Endodermal cell (in vitro differentiated cells): ENCODE measurements at places on chromosomes 11 and 22. TPM values are rescaled to one million over a fixed set of nuclear protein-coding genes. Genes with fewer than 3 reads are reported as not detected.

Gene DMC1
- 3.8 and 4.2 TPM in 2 replicates for total RNA-seq

Gene MUC5AC
- total RNA-seq, result not detected in 2 replicates

Gene HORMAD2
- total RNA-seq, result not detected in 3 replicates

DNA sequence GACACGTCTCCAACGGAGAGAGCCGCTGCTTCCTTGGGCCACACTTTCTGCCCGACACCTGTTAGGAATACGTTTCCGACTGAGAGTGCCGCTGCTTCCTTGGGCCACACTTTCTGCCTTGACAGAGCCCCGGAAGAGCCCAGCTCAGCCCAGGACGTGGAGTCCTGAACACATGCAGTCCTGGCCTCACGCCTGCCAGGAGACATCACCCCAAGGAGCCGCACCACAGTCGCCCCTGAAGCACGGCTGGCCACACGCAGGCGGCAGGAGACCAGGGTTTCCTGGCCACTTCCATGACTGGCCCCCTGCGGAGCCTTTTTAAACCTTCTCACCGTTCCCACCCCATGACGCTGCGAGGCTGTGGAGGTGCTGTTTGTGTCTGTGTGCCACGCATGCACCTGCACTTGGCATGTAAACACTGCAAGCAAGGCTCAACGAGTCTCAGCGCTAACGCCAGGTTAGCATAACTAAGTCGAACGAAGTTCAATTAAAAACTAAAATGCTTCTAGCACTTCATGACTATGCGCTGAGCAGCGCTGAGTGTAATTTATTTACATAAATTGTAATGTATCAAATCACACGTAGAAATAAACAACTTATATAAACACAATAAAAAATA, 8.8 kb downstream of the TOLLIP start:
- H3K4me1 ChIP-seq, result no peaks in the 10 kb centered on the region
- H3K4me3 ChIP-seq, result no peak overlapping the region
- DNase-seq, result peak; percentile 37

DNA sequence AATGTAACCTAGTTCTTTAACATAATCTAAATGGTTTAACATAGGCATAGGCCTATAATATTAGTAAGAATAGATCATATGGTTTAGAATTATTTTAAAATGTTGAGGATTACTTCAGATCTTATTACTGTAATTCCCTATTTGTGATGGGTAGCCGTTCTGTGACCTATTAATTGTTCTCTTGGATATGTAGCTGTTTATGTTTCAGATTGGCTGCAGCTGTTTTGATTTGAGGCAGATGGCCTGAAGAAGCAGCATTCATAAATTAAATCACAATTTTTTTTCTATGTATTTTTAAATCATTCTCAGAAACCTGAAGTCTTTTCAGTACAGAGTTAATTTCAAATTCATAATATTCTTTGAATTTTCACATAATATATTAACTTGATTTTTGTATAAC, 104.5 kb downstream of the PDE3B start:
- peaks cover 69% of the 10 kb centered on the region for H3K27me3 ChIP-seq
- H3K27ac ChIP-seq, result no peak overlapping the region
- H3K4me1 ChIP-seq, result peaks cover 3% of the 10 kb centered on the region
- no peaks in the 10 kb centered on the region for H3K36me3 ChIP-seq
- no peak for DNase-seq
- no peak overlapping the region for H3K4me3 ChIP-seq

DNA sequence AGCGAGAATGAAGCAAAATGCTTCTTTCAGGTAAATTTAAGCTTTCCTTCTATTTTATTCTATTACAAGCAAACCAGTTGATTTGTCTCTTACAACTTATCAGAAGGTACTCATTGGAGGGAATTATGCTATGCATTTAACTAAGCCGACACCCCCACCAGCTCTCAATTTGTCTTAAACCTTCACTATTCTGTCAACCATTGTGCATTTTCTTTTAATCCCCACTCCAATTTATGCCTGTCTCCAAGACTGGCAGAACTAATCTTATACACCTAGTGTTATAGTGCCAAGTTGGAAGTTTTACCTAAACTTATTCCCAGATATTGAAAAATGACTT, 12.5 kb downstream of the TAF1D start:
- no peak overlapping the region for H3K4me3 ChIP-seq
- DNase-seq, result no peak
- peaks cover 97% of the 10 kb centered on the region for H3K36me3 ChIP-seq
- no peaks in the 10 kb centered on the region for H3K27me3 ChIP-seq
